ENCODE measurements at places on chromosomes 12 and 14.

DNA sequence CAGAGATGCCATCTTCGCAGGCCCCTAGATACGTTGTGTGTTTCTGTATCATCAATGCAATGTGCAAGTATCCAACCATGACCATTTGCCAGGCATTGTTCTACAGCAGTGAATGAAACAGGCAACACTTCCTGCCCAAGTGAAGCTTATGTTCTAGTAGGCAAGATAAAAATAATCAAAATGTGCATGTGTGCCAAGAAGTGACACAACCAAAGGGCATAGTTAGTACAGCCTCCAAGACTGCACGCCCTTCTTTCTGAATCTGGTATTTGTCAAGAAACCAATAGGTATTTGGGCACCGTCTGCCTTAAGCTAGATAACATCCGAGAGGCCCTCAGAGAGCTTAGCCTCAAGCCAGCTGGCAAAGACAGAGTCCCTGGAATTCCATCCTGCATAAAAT is 152.0 kb downstream of the TMEM132C start:
- DNase-seq, result no peak
- no peaks in the 10 kb centered on the region for H3K27me3 ChIP-seq
- H3K27ac ChIP-seq, result no peak overlapping the region
- H3K4me3 ChIP-seq, result no peak overlapping the region
- no peaks in the 10 kb centered on the region for H3K4me1 ChIP-seq

- peak; percentile 87 for DNase-seq
- no peaks in the 10 kb centered on the region for H3K36me3 ChIP-seq
- H3K27ac ChIP-seq, result peak overlapping the region; percentile 67
- H3K27me3 ChIP-seq, result no peaks in the 10 kb centered on the region
- H3K4me3 ChIP-seq, result no peak overlapping the region
These were observed 4.9 kb downstream of the ZBTB39 start for GRCh38 chr12:57001448-57001906.

DNA sequence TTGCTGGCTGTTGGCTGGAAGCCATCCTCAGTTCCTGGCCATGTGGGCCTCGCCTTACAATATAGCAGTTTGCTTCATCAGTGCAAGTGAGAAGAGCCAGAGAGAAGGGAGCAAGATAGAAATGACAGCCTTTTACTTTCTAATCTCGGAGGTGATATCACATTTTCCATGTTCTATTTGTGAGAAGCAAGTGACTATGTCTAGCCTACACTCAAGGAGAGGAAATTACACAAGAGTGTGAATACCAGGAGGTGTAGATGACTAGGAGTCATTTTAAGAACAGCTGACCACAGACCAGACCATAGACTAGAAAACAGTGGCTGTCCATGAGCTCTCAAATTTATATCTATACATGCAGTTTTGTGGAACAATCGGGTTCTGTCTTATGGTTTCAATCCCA is 163.0 kb upstream of the NRXN3 start:
- no peak overlapping the region for H3K27ac ChIP-seq
- H3K4me3 ChIP-seq, result no peak overlapping the region
- H3K4me1 ChIP-seq, result no peaks in the 10 kb centered on the region
- no peak for DNase-seq
- no peaks in the 10 kb centered on the region for H3K36me3 ChIP-seq
- no peaks in the 10 kb centered on the region for H3K27me3 ChIP-seq

GRCh38 chr12:5022465-5023061 is 21.1 kb upstream of the KCNA5 start:
- DNase-seq, result no peak
- H3K4me3 ChIP-seq, result no peak overlapping the region
- no peaks in the 10 kb centered on the region for H3K36me3 ChIP-seq
- no peaks in the 10 kb centered on the region for H3K4me1 ChIP-seq
- H3K27me3 ChIP-seq, result no peaks in the 10 kb centered on the region

GRCh38 chr14:58755031-58755925 is 117.5 kb downstream of the DACT1 start:
- H3K4me1 ChIP-seq, result peaks cover 33% of the 10 kb centered on the region
- no peak for DNase-seq
- no peak overlapping the region for H3K27ac ChIP-seq
- no peaks in the 10 kb centered on the region for H3K27me3 ChIP-seq
- no peak overlapping the region for H3K4me3 ChIP-seq

GRCh38 chr12:112275207-112275606 is 107.0 kb downstream of the HECTD4 start:
- H3K36me3 ChIP-seq, result no peaks in the 10 kb centered on the region
- no peaks in the 10 kb centered on the region for H3K27me3 ChIP-seq
- no peak overlapping the region for H3K4me3 ChIP-seq

GRCh38 chr12:1634590-1635191 is 5.7 kb downstream of the WNT5B start:
- H3K27me3 ChIP-seq, result no peaks in the 10 kb centered on the region
- no peak overlapping the region for H3K4me3 ChIP-seq
- no peaks in the 10 kb centered on the region for H3K36me3 ChIP-seq
- H3K4me1 ChIP-seq, result no peaks in the 10 kb centered on the region

GRCh38 chr12:20620261-20620660 is 74.9 kb upstream of the SLCO1C1 start:
- H3K4me3 ChIP-seq, result no peak overlapping the region
- H3K36me3 ChIP-seq, result no peaks in the 10 kb centered on the region
- no peaks in the 10 kb centered on the region for H3K4me1 ChIP-seq
- no peak overlapping the region for H3K27ac ChIP-seq
- H3K27me3 ChIP-seq, result no peaks in the 10 kb centered on the region
